ENCODE measurements at places on chromosomes 16 and 17. TPM values are rescaled to one million over a fixed set of nuclear protein-coding genes. Genes with fewer than 3 reads are reported as not detected.

YBX2 gene
- total RNA-seq: 0.66 TPM

RAB26 gene
- 1.8 TPM for total RNA-seq

SEPTIN1 gene
- 1.8 TPM for total RNA-seq

PRR29 gene
- total RNA-seq: 0.73 TPM

EVI2B gene
- total RNA-seq: not detected

KRTAP16-1 gene
- total RNA-seq: not detected

KREMEN2 gene
- total RNA-seq: 2.1 TPM

JPH3 gene
- 2.5 TPM for total RNA-seq

MARVELD3 gene
- total RNA-seq: 0.22 TPM

WFIKKN1 gene
- 0.16 TPM for total RNA-seq

NOTUM gene
- total RNA-seq: 0.60 TPM

ANKRD40CL gene
- total RNA-seq: not detected

CRYBA1 gene
- total RNA-seq: not detected

KRTAP4-5 gene
- total RNA-seq: not detected

ZSWIM7 gene
- total RNA-seq: 43.9 TPM

RNF167 gene
- 144 TPM for total RNA-seq

KIFC3 gene
- total RNA-seq: 192 TPM

TBC1D3I gene
- 0.15 TPM for total RNA-seq

KRT39 gene
- not detected for total RNA-seq

GRIN2C gene
- 0.23 TPM for total RNA-seq

TEKT5 gene
- not detected for total RNA-seq

SLC9A5 gene
- total RNA-seq: 1.7 TPM

EVPLL gene
- total RNA-seq: not detected

BFAR gene
- total RNA-seq: 89.6 TPM

DHRS13 gene
- 6.4 TPM for total RNA-seq

ADAD2 gene
- not detected for total RNA-seq

KRTAP2-1 gene
- not detected for total RNA-seq

DNAAF8 gene
- 2.0 TPM for total RNA-seq

CXCL16 gene
- 20.2 TPM for total RNA-seq

NPIPB8 gene
- total RNA-seq: not detected

CHP2 gene
- not detected for total RNA-seq

G6PC1 gene
- total RNA-seq: not detected

CLDN6 gene
- 0.31 TPM for total RNA-seq

TERB1 gene
- total RNA-seq: not detected

B9D1 gene
- 45.9 TPM for total RNA-seq

MPO gene
- total RNA-seq: not detected

MSLN gene
- total RNA-seq: 1.4 TPM

SEPTIN12 gene
- not detected for total RNA-seq
